ENCODE measurements at places on chromosomes 5 and 9.

DNA sequence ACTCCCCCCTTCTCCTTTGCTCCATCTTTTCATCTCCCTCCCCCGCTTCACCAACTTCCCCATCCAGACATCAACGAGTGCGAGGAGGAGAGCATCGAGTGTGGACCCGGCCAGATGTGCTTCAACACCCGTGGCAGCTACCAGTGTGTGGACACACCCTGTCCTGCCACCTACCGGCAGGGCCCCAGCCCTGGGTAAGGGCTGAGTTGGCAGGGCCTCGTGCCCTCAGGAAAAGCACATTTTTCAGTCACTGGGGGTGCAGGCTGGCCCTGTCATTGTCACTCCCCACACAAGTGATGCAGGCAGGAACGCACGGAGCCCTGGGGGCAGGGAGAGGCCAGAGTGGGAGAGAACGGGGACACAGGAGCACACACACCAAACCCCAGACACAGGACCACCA lies 12.4 kb upstream of the ASS1 start:
- peak; percentile 43 for DNase-seq

DNA sequence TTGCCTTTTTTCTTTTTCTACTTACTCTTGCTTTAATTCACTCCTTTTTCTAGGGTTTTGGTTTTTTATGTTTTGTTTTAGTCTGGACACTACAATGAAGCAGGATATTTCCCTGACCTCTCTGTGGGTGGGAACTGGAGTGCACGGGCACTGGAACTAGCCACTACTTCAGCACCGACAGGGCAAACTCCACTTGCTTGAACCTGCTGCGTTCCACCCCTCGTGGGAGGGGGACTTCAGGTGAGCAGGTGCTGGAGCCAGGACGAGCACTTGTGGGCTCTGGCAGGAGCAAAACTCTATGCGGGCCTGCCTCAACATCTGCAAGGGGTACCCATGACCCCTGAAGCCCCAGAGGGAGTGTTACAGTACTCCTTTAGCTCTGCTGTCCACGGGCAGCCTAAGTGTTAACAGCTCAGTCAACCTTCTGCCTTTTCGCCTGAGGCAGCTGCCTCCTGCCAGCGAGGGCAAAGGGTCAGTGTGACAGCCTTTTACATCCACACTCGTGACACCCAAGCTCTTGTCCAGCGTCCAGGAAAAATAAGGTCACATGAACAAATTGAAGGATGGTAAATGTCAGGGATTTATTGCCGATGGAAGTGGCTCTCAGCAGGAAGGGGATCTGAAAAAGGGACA lies 144.1 kb upstream of the NFIL3 start:
- no peak for DNase-seq

DNA sequence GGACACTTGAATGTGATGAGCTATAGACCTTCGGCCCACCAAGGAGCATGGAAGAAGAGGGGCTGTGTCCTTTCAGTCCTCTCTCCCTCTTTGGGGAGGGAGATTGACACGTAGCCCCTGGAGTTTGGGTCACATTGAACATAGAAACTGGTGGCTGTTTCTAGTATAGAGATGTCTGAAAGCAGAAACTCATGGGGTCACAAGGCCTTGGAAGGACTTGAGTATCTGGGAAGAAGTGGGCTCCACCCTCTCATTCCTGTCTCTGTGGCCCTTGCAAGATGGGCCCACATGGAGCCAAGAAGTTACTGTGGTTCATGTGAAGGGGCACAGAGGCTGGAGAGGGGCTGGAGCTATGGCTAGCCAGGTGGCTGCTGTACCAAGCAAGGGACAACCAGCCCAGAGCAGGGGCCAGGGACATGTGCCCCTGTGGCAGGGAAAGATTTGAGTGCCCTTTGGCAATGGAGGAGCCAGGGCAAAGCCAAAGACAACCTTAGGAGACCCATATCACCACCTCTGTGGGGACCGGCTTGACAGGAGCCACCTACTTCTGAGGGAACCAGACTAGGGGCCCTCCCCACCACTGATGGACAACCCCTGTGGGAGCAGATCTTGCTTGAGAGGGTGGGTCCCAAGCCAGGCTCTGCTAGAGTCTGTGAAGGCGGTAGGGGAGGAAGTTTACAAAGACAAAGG lies 12.8 kb upstream of the ANGPTL2 start:
- no peak for DNase-seq

- no peak for DNase-seq
These were observed 1352.9 kb upstream of the CDH9 start for GRCh38 chr5:28391277-28391676.

DNA sequence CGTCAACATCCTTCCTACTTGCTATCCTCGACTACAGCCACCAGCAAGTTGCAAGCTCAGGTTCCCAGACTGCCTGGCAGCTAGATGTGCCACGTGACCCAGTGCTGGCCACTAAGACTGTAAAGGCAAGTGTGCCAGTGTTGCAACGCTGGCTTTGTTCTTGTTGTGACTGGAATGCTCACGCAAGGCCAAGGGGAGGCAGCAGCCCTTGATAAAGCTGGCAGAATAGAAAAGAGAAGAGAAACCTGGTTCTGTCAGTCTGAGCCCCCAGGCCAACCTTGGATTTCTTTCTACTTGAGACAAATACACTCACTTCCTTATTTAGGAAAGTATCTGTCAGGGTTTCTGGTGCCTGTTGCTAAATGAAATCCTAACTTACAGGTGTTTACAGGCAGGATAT lies 113.0 kb downstream of the KLHL3 start:
- DNase-seq, result peak; percentile 57

DNA sequence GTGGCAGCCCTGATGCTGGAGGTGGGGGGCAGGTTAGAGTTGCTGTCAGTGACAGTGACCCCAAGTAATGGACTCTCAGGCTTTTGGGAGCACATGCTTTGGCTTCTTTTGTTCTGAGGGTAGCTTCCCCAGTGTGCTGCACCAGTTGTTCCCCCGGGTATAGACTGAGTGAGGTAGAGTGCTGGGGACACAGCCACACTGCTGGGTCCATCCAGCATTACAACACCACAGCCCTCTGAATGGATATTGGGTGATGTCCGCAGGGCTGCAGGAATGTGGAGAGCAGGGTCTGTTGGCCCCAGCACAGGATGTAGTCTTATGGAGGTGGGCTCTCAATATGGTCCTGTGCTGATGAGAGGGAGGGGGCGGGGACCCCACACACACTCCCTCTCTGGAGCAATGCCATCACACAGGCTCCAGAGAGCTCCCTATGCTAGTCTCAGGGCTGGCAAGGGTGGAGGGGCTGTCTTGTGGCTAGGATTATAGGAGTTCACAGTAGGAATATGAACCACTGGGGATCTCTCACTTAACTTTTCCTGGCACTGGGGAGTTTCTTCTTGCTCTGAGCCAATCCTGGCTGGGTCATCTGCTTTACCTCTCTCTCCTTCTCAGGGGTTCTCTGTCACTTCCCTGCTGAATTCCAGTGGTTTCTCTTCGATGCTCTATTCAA lies 20.7 kb downstream of the OSMR start:
- DNase-seq, result no peak

- no peak for DNase-seq
These were observed 59.1 kb downstream of the PFDN1 start for GRCh38 chr5:140243706-140244250.

- peak; percentile 29 for DNase-seq
These were observed 27.6 kb downstream of the COL15A1 start for GRCh38 chr9:98971168-98971914.

GRCh38 chr9:105237246-105237645 lies 7.2 kb upstream of the SLC44A1 start:
- DNase-seq, result no peak

DNA sequence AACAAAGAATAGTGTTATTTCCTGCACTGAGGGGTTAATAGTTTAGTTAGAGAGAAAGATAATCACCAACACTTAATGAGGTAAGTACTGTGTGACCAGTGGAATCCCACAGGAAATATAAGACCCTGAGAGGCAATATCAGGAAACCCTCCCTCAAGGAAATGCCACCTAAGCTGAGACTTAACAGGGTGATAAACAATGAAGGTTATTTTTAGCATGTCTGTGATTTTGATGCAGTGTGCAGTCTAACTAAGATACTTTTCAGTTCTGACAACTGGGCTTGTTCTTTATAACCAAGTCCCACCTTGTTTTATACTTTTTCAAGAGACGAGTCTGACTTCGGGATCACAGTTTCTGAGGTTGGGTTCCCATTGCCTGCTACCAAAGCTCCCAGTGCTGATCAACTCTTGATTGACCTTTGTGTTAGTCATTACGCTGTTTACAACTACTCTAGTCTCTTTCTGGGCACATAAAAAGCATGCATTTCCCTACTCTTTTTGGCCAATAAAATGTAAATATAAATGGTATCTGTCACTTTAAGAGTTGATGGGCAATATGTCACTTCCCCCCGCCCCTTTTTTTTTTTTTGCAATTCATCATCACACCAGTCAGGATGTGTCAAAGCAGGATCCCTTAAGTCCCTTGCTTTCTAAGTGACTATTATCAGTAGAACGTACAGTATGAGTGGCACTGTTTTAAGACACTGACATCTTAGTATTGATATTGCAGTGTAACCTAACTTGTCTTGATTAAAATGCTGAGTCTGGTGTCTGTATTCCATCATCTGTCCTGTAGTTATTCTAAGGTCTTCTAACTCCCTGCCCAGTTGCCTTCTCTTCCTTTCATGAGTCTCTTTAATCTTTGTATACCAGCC lies 31.4 kb downstream of the C6 start:
- DNase-seq, result no peak

DNA sequence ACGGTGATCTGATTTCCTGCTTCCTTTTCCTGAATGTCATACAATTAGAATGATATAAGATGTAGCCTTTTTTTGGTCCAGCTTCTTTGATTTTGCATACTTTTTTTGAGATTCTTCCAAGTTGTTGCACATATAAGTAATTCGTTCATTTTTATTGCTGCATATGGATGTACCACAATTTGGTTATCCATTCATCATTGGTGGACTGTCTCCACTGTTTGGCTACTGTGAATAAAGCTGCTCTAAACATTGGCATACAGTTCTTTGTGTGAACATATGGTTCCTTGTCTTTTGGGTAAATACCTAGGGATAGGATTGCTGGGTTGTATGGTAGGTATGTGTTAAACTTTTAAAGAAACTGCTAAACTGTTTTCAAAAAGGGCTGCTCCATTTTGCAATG lies 52.6 kb downstream of the OR1J1 start:
- no peak for DNase-seq

GRCh38 chr5:116763987-116764866 lies 189.6 kb upstream of the SEMA6A start:
- peak; percentile 97 for DNase-seq

DNA sequence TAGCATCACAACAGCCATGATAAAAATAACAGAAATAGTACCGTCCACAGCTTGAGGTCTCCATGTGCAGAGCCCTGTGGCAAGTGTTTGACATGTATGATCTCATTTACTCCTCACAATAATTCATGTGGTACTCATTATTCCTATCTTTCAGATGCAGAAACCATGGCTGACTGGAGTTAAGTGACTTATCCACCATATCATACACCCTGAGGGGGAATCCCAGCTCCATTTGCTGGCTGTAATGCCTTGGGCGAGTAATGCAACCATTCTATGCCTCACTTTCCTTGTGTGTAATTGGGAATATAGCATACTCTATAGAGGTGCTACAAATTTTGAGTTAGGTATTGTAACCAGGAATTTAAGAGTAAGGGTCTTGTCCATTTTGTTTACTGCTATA lies 347.0 kb upstream of the CLINT1 start:
- no peak for DNase-seq

- peak; percentile 59 for DNase-seq
These were observed 17.0 kb upstream of the CDK20 start for GRCh38 chr9:87991151-87991870.

DNA sequence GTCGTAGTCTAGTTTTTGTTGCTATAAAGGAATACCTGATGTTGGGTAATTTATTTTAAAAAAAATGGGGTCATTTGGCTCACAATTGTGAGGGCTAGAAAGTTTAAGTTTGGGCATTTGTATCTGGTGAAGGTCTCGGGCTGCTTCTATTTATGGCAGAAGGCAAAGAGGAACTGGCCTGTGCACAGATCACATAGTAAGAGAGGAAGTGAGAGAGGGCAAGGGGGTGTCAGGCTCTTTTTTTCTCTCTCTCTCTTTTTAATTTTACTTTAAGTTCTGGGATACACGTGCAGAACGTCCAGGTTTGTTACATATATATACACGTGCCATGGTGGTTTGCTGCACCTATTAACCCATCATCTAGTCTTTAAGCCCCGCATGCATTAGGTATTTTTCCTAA lies 453.3 kb downstream of the DIRAS2 start:
- no peak for DNase-seq

- DNase-seq, result no peak
These were observed 80.0 kb downstream of the NREP start for GRCh38 chr5:111676926-111677415.

- DNase-seq, result no peak
These were observed 92.5 kb downstream of the SNX24 start for GRCh38 chr5:122937914-122938313.

- DNase-seq, result no peak
These were observed 1.2 kb downstream of the AP3S1 start for GRCh38 chr5:115842952-115843351.

DNA sequence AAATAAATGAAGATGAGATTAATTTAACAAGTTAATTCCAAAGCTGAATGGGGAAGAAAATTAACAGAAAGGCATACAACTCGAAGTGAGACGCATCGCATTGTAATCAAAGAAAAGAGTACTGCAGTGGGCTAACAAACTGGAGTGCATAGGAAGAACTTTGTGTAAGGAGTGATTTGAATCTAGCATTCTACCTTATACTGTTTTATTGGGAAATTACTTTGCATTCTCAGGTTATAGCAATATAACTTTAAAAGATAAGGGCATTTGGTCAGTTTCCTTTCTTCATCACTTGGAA lies 124.5 kb upstream of the TLE4 start:
- DNase-seq, result no peak

GRCh38 chr9:121059998-121060636 lies 10.0 kb upstream of the C5 start:
- DNase-seq, result peak; percentile 63

DNA sequence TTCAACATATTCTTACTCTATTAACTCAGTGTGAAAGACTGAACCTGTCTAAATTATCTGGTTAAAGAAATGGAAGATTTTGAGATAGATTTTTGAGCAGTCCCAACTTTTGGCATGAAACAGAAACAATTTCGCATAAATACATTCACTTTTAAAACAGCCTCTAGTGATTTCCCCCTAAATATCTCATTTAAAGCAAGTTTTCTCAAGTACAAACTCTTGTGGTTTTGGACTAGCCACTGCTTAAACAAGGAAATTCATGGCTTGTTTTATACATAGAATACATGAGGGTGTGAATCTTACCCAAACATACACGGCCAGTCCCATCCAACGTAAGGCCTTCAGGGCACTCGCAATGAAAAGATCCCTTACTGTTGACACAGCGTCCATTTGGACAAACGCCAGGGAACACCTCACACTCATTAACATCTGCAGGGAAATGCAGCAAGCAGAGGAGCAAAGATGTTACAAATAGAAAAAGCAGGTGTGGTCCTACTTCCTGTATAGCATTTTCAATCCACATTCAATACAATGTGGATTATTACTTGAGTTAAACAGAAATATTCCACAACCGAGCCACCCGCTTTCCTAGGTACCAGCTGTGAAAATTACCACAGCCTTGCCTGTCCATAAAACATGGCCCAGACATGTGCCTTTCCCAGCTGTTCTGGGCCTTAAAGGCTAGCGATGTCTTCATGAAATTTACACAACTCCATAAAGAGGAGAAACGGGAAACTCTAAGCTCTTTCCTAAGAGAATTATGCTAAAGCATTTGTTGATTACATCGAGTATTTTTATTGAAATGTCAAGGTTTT lies 188.8 kb downstream of the FBN2 start:
- no peak for DNase-seq
